ENCODE measurements at places on chromosomes 4 and X.

DNA sequence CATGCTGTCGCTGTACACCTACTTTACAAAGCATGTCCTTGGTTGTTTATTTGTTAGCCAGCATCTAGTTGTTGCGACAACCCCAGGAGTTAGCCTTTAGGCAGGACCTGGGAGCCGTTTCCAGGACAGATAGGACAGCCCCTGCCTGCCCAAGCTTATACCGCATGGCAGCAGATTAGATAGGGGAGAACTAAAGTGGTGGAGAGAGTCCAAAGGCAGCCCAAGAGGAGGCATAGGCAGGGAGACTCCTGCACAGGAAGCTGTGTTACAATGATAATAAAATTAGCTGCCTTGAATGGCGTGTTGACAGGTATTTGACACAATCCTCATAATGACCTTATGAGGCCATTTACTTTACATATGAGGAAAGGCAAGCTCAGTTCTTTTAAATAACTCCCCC lies 13.0 kb downstream of the NSDHL start:
- DNase-seq = no peak

DNA sequence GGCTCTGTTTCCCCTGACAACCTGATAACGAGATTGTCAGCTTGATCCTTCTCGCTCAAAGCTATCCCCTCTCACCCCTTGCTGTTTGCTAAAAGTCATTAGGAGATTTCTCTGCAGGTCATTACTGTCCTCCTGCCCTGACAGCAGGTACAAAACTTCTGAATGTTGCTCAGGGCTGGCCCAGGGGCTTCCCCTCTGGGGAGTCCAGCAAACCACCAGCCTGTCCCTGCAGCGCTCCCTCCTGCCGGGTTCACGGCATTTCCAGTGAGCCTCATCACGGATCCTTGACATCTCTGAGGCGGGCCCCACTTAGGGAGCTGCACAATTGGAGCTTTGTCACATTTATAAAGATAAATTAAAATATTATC lies 5.2 kb upstream of the SORCS2 start:
- no peak for DNase-seq

GRCh38 chrX:130836447-130836846 lies 66.6 kb downstream of the ENOX2 start:
- DNase-seq = no peak

DNA sequence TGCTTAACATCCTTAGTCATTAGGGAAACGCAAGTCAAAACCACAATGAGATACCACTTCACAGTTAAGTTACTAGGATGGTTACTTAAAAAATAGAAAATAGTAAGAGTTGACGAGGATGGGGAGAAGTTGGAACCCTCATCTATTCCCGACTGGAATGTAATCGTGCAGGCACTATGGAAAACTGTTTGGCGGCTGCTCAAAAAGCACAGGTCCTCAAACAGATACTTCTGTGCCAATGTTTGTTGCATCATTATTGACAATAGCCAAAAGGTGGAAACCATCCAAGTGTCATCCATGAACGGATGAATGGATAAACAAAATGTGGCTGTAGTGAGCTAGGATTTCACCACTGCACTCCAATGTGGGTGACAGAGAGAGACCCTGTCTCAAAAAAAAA lies 11.7 kb downstream of the CTAG1B start:
- DNase-seq = no peak

GRCh38 chr4:10207116-10207515 lies 90.5 kb upstream of the WDR1 start:
- no peak for DNase-seq

- DNase-seq = no peak
Observed at GRCh38 chr4:95007998-95008397, 250.2 kb downstream of the BMPR1B start.

DNA sequence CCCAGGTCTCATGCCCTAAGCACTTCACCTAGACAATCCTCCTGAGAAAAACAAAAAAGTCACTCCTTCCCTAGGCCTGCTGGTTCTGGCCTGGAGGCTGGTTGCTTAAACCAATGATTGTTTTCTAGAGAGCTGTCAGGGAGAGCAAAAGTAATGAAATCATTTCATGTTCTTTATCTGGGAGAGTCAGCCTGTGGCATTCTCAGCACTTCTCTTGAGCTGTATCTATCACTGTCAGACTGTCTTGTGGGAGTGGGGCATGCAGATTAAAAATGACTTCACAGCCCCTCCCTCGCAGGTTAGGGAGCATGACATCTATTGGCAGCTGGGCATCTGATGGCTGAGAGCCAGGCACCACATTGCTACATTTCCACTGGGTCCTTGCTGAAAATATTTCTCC lies 20.4 kb upstream of the TMEM154 start:
- DNase-seq = no peak

DNA sequence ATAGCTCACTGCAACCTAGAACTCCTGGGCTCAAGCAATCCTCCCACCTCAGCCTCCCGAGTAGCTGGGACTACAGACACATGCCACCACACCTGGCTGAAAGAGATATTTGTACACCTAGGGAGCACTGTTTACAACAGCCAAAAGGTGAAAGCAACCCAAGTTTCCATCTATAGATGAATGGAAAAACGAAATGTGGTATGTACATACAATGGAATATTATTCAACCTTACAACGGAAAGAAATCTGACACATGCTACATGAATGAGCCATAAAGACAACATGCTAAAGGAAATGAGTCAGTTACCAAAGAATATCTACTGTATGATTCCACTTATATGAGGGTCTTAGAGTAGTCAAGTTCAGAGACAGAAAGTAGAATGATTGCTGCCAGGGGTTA lies 52.2 kb downstream of the ABCG2 start:
- no peak for DNase-seq

DNA sequence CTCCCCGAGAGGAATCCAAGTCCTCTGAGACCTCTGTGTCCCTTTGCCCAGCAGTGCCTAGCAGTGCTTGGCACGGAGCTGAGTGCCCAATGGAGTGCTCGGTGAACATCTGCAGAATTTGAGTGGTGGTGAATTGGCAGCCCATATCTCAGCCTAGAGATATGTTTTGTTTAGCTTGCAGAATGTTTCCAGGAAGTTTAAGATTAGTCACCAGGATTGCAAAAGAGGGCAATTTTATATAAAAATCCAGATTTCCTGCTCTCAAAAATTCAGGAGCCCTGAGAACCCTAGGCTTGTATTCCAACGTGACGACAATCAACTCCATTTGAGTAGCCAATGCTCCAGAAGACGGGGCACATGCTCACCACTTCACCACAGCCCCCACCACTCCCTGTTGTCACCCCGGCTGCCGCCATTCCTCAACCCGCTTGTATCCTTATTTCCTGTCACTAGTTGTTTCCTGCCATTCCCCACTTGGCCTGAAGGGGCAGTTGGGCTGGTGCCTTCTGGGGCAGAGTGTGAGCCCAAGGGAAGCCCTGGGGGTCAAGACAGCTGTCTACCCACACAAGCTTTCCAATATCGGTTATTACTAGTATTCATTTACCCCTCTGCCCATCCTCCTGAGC lies 116.9 kb downstream of the EFNB1 start:
- no peak for DNase-seq

DNA sequence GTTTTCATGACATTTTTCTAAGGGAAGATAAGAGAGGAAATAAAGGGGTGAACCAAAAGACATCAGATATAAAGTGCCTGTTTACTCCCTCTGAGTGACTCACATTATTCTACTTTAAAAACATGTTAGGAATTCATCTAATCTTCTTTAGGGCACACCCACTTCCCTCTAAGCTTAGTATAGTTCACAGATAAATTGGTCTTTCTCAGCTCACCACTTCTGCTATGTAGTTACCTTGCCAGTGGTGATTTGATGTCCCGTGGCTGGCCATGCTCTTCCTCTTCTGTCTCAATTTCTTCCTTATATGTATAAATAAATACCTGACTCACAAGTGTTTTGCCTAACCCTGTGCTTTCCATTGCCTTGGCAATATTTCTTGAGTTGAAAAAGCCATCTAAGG lies 96.8 kb downstream of the PDLIM5 start:
- DNase-seq = no peak

DNA sequence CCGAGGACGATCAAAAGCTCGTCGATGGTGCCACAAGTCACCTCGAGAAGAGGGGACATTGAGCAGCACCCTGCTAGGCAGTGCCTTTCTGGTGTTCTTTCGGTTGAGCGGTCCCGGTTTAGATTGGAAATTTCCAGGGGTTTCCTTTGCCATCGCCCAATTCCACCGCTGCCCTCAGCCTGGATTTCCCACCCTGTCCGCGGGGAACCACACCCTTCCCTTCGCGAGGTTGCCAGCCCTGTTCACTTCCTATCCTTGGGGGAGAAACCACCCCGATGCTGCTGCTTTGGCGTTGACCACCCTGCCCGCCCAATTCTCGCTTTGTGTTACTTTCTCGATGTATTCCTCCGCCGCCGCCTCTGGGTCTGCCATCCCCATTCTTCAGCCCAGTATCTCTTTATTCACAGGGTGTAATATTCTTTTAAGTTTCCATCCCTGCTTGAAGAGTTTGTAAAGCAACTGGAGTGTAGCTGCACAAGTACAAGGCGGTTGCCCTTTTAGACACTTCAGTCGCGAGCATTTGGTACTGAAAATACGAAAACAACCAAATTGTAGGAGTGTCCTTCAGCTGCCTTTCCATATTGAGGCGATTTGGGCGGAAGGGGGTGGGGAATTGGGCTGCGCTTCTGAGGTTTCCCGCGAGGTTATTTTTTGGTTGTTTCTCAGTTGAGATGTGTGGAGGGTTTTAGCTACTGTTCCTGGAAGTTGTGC lies 1.1 kb downstream of the OGT start:
- no peak for DNase-seq

GRCh38 chr4:37760840-37761239 lies 65.6 kb upstream of the PGM2 start:
- no peak for DNase-seq

DNA sequence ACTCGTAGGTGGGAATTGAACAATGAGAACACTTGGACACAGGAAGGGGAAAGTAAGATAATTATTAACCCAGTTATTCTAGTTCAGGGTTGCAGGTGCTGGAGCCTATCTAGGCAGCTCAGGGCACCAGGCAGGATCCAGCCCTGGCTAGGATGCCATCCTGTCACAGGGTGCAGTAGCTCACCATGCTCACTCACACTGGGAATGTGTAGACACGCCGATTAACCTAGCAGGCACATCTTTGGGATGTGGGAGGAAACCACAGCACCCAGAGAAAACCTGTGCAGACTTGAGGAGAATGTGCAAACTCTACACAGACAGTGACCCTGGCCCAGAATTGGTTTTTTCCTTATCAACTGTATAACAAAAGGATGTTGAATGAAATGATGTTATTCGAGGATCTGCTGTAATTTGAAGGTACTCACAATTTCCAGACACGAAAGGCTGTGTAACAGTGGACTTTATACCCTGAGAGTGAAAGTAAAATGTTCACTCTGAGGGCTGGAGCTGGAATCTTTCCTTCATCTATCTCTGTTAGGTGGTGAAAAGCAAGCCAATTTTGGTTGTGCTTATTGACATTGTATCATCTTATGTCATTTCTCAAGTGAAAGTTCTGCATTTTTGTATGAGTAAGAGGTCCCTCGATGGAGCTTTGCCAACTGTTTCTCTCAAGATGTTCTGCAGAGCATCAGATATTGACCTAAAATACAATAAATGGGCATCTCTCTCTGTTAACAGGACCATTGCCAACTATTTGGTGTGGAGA lies 78.8 kb downstream of the PHEX start:
- no peak for DNase-seq

DNA sequence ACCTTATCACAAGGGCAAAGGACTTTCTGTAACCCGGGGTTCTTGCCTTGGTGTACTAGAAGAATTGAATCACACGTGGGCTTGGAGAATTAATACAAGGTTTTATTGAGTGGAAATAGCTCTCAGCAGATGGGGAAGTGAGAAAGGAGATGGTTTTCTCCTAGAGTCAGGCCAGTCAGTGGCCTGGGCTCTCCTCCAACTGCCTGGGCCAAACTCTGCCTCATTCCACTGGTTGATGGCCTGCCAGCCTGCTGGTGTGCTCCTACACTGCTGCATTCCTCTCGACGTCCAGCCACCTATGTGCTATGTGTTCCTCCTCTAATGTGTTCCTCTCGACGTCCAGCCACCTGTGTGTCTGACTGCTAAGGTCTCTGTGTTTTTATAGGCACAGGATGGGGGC lies 35.3 kb upstream of the SPIN2A start:
- no peak for DNase-seq

- no peak for DNase-seq
Observed at GRCh38 chr4:156781852-156782251, 189.7 kb downstream of the PDGFC start.

- no peak for DNase-seq
Observed at GRCh38 chr4:10353110-10353509, 104.1 kb downstream of the ZNF518B start.

DNA sequence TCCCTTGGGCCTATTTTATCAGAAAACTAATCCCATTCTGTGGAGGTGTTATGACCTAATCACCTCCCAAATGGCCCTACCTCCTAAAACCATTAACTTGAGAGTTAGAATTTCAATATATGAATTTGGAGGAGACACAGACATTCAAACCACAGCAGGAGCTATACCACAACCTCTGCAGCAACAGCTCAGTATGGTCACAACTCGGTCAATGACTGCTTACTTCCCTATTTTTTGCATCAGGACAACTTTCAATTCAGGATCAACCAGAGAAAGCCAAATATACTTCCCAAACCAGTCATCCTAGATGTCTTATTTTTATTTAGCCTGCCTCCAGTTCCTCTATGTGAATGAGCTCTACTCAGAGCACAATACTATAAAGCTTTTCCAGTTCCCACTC lies 11.3 kb upstream of the SMARCA5 start:
- no peak for DNase-seq

DNA sequence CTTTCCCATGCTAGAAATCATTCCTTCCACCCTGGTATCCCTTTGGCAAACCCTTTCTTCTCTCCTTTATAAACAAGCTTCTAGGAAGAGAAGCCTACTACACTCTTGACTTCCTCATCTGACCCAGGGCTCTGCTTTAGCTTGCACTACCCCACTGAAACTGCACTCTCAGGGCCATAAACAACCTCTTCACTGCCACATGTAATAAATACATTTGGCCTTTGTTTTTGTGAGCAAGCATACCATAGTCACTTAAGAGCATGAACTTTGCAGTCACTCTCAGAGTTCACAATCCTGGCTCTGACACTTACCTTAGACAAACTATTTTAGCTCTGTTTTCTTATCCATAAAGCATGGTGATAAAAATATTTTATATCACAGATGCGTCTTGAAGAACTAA lies 50.7 kb upstream of the USP38 start:
- no peak for DNase-seq

- no peak for DNase-seq
Observed at GRCh38 chr4:81723927-81724587, 252.3 kb upstream of the RASGEF1B start.

DNA sequence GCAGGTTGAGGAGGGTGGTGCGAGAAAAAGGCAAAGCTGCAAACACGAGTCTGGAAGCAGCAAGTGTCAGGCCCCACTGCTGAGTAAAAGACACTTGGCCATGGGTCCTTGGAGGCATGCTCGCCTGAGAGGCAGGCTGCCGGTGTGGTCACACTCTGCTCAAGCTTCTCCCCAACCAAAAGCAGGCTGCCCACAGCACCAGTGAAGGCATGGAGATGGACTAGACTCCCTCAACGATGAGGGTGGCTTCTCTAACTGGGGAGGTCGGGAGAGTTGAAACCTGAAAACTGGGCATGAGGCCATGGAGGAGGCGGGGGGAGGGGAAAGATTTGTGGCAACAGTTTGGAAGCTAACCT lies 86.5 kb downstream of the ATG4A start:
- no peak for DNase-seq

GRCh38 chr4:109465069-109465468 lies 31.5 kb downstream of the SEC24B start:
- no peak for DNase-seq

- DNase-seq = no peak
Observed at GRCh38 chrX:30967516-30967915, 78.5 kb upstream of the TAB3 start.

- no peak for DNase-seq
Observed at GRCh38 chr4:513327-513726, 14.3 kb downstream of the PIGG start.

GRCh38 chrX:68376373-68376772 lies 56.9 kb downstream of the OPHN1 start:
- DNase-seq = no peak

Measured in iPS DF 19.7 (cell line).